ENCODE measurements at places on chromosomes 4 and X.

DNA sequence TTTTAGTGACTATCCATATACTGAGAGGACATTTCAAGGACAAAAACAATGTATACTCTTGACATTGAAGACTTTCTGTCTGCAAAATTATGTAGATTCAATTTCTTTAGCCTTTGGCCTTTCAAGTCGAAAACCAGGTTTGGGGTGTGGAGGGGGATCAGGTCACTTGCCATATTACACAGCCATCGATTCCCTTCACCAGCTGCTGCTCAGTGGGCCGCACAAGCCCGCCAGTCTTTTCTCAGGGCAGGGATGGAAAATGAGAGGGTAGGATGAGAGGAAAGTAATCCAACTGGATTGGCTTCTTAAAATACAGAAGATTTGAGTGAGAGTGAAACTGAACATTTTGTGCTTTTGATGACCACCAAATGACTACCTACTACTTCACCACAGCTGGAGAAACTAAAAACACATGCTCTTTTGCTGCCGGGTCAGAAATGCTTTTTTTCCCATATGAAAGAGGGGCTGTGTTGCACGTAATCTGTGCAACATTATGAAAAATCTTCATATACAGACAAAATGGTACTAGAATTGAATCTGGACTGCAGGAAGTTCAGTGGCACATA is 51.4 kb downstream of the FHL1 start:
- DNase-seq, result no peak

GRCh38 chr4:179071131-179071530 is 1628.9 kb upstream of the AGA start:
- DNase-seq, result no peak

- no peak for DNase-seq
Observed at GRCh38 chr4:105551965-105552746, at the start of gene ARHGEF38. ARHGEF38 (plus strand) TSS chr4:105552620; CDS start chr4:105552766, 146 bp downstream.

- no peak for DNase-seq
Observed at GRCh38 chrX:120109378-120109777, 6.3 kb downstream of the RHOXF1 start.

DNA sequence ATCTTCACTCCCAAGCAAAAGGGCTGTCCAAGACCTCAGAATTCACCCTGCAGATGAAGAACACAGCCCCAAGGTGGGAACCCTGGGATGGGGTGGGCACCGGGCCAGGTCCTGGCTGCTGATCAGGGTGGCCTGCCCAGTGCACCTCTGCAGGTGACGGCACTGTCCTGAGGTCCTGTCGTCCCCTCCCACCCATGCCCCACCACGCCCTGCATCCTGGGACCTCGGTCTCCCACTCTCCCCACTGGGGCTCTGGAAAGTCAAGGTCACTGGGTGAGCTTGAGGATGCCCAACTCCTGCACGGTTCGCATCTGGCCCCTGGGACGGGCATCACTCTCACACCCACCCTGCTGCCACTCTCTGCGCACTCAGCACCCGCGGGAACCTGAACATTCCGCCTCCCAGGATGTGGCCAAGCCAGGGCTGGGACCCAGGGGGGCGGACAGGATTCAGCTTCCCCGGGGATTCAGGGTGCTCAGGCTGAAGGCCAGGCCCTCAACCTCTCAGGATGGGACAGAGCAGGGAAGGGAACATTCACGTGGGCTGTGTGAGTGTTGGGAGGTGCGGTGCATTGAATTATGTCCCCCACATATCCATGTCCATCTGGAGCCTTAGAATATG is 115.9 kb downstream of the CPZ start:
- no peak for DNase-seq

DNA sequence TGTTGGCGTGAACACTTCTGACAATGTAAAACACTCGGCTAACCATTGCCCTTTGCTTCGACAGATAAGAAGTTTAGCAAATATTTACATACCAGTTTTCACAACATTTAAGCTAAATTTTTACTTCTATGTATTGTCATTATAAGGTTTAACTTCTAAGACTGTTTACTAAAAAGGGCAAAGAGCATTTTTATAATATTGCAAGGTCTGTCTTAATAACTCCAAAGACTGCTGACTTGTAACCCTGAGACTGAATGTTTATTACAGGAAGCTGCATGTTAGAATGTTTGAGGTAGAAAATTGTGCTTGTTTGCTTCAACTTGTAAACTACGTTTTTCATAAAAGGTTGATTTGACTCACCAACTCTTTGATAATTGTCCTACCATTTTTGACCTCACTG is 213.2 kb upstream of the RPS6KA3 start:
- no peak for DNase-seq

All from activated gamma-delta T cell treated with anti-CD3 and anti-CD28 coated beads, Interleukin-2, amount 50 U/mL, for 16 hours (primary cell).